Right forelimb (tissue), 1 donor: ENCODE measurements at places on chromosomes 13 and 19.

- DNase-seq, result no peak
Observed at GRCh38 chr19:23436944-23437343, 41.7 kb upstream of the ZNF91 start.

- DNase-seq, result no peak
Observed at GRCh38 chr19:12485052-12485416, 418 bp upstream of the ZNF709 start.

- DNase-seq, result no peak
Observed at GRCh38 chr13:67914535-67914934, 684.4 kb upstream of the PCDH9 start.

DNA sequence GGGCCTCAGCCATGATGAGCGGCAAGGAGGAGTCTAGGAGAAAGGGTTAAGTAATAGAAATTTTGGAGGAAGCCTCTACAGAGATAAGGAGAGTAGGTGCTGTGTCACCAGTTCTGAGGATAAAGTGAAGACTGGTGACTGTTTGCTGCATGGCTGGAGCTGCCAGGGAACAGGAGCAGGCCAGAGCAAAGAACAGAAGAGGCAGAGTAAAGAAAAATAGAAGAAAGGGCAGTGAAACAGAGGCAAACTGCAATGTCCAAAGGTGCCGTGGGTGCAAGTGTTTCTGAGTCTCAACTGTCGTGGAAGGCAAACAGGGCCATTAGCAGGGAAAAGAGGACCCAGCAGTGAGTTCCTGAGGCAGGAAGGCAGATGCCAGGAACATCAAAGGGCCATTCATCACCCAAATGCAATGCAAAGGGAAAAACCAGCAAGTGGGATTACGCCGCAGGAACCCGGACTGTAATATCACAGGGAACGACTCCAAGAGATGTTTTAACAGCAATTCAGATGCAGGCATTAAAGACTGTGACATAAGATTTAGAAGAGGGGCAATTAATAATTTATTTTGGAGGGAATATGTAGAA is 318.3 kb downstream of the FOXO1 start:
- DNase-seq, result no peak

- DNase-seq, result no peak
Observed at GRCh38 chr19:10132905-10133304, 13.2 kb upstream of the EIF3G start.

GRCh38 chr13:45184693-45185092 is 16.2 kb downstream of the KCTD4 start:
- DNase-seq, result no peak

- peak; percentile 94 for DNase-seq
Observed at GRCh38 chr19:47273313-47274070, 1.2 kb upstream of the INAFM1 start.

DNA sequence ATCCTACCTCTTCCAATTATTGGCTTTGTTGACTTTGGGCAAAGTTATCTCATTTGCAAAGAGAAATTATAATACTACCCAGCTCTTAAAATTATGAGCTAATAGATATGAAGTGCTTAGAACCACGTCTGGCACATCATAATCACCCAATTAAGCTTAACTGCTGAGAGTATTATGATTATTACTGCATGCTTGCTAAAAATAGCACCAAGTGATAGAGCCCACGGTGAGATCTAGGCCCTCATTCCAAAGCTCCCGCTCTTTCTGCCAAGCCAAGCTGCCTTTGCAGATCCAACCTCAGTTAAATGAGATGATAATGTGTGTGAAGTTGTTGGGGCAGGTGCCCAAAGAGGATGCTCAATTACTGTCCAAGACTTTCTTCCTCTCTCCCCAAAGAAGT is 6.5 kb upstream of the EDDM13 start:
- DNase-seq, result no peak

DNA sequence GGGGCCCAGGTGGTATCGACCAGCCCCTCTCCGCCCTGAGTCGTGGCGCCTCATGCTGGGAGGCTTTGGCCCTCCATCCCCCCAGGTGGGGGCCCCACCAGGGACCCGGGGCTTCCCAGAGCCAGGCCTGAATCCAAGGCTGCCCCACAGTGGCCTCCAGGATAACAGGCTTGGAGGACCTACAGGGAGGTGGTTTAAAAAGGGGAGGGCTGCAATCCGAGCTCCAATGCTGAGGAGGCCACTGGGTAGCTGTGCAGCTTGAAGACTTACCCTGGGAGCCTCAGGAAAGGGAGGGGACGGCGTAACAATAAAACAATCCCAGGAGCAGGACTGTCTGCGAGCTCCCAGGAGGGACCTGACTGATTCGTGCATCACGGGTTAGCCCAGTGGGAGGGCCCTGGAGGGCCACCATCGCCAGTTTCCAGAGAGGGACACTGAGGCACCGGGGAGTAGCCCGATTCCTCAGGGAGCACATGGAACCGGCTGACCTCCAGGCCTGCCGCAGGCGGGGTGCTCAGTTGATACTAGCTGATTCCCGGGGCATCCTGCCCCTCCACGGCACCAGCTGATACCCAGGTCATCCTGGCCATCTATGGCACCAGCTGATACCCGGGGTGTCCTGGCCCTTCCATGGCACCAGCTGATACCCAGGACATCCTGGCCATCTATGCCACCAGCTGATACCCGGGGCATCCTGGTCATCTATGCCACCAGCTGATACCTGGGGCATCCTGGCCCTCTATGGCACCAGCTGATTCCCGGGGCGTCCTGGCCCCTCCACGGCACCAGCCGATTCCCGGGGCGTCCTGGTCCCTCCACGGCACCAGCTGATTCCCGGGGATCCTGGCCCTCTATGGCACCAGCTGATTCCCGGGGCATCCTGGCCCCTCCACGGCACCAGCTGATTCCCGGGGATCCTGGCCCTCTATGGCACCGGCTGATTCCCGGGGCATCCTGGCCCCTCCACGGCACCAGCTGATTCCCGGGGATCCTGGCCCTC is 3.7 kb upstream of the C2CD4C start:
- DNase-seq, result no peak

DNA sequence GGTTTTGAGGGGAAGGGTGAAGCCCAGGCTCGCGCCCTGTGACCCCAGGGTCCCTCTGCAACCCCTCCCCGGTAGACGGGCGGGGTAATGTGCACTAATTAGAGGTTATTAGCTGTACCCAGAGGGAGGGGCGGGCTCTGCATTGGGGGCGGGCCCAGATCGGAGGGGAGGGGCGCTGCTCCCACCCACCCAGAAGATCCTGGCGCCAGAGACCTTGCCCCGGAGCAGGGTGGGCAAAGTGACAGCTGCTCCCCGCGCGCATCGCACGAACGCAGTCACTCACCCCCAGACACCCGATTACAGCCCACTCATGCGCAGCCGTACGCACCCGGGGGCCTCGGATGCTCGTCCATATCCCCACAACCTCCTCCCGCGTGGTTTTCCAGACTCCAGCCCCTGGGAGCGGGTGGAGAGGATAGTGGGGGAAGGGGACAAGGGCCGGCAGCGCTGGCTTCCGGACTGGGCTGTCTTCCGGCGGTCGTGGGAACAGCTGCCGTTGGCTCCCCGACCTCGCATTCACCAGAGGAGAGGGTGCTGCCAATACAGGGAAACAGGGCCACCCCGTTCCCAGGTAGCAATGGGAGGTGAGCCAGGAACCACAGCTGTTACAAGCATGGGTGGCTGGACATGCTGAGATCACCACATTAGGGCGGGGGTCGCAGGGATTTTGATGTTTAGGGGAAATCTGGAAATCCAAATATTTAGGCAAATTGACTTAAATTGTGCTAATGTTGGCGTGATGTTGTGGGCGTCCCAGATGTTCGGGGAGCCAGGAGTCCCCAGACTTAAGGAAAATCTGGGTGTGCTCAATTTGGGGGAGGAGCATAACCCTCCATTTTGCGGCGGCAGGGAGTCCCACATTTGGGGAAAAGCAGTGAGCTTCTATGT is 2.9 kb upstream of the HOOK2 start:
- peak; percentile 87 for DNase-seq

DNA sequence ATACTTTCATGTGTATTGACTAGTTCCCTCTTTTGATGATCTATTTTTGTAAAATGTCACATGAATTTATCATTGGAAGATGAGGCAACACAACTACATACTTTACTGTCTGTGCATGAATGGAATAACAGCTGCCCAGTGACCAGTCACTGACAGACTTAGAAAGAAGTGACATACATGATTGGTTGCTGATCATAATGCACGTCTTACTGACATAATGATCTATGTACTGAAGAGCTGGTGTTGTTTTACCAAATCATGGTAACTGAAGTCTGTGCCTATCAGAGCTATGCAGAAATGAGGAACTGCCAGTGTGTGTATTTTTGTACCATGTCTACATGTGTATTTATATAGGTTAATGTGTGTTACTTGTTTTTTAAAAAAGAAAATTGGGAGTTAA is 26.5 kb downstream of the GPR18 start:
- no peak for DNase-seq

GRCh38 chr13:96817336-96817941 is 176.8 kb downstream of the OXGR1 start:
- DNase-seq, result no peak

GRCh38 chr13:70527599-70527998 is 419.3 kb upstream of the KLHL1 start:
- no peak for DNase-seq

DNA sequence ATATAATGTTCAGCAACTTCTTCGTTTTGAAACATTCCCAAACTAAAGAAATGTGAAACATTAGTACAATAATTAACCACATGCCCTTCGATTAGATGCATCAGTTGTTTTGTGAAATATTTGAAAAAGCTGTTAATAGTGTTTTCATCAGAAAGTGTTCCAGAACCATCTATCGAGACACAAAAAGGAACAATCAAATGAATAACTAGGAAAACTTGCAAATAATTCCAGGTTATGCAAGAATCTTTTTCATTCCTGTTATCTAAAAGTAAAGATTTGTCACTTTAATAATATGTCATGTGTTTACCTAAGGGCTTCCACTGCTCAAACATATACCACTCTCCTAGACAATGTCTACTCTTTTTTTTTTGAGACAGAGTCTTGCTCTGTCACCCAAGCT is 904.2 kb upstream of the MIR17HG start:
- DNase-seq, result no peak

DNA sequence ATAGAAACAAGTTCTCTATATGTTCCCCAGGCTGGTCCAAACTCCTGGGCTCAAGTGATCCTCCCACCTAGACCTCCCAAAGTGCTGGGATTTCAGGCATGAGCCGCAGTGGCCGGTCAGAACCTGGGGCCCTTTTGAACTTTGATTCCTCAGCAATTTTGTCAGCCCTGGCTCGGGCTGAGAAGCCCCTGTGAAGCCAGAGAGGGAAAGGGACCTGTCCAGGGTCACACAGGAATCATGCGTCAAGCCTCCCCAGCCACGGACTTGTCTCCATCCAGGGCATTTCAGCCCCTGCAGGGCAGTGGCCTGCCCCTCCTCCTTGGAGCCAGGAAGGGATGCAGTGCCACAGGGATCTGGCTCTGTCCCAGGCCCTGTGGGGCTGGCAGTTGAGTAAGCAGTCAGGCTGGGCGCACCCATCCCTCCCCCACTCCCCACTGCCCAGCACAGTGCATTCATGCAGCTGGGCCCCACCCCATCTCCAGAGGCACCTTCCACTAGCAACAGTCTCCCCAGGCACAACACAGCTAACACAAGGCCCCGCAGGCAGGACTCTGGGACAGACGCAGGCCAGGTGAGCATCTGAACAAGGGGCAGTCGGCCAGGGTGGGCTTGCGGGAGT is at the start of gene CAPS:
TSS of gene CAPS (plus strand) at position 516 of the 619 bp plus-strand sequence. CDS start 153 bp downstream, outside the sequence.
- no peak for DNase-seq

DNA sequence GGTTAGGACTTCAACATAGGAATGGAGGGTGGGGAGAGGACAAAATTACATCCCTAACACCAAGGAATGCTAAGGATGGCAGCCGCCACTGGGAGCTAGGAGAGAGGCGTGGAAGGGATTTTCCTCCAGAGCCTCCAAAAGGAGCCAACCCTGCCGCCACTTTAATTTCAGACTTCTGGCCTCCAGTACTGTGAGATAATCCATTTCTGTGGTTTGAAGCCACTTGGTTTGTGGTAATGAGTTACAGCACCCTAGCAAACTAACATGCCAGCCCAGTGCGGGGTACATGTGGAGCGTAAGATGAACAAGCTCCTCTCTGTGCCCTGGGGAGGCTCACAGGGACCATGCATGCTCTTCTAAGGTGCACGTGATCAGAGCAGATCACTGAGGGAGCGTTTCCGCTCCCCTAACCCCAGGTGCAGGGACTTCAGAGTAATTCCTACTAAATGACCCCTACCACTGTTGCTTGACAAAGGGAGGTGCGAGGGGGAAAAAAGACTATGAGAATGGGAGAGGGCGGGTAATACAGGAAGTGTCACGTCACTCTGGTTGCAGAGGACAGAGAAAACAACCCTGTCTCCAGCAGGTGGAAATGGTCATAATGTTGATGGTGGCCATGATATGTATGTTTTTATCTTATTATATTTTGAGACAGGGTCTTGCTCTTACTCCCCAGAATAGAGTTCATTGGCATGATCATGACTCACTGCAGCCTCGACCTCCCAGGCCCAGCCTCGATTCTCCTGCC is 12.0 kb downstream of the FPR1 start:
- DNase-seq, result no peak

DNA sequence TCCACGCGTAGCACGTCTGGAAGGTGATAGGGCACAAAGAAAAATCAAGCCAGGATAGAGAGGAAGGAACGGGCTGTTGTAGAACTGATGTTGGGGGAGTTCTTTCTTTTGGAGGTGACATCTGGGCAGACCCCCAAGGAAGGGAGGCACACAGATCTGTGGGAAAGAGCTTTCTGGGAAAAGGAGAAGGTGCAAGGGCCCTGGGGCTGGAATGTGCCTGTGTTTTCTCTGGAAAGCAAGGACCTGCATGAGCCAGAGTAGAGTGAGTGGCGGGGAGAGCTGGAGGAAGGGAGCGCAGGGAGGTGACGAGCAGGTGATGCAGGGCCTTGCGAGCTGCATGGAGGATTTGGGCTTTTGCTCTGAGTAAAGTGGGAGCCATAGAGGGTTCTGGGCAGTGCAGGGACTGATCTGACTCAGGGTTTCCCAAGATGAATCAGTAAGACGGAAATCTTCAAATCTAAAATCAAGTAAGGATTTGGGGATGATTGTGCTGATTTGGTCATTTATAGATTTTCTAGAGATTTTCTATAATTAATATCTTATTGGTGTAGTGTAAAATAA is 30.8 kb downstream of the SMARCA4 start:
- no peak for DNase-seq

DNA sequence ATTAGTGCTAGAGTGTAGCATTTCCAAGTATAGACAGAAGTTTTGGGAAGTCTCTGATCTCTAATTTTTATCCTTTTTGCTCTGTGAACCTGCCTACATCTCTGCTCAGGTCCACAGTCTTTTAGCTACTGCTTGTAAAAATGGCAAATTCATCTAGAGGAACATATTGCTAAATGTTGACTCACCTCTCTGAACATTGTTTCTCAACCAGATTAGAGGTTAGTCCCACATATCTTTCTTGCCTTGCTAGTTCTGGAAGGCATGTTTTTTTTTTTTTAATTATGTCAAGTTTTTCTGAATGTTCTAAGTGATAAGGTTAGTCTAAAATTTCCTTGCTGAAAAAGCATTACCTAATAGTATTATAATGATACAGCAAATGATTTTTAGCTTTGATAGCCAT is 2889.6 kb upstream of the PCDH20 start:
- DNase-seq, result no peak

DNA sequence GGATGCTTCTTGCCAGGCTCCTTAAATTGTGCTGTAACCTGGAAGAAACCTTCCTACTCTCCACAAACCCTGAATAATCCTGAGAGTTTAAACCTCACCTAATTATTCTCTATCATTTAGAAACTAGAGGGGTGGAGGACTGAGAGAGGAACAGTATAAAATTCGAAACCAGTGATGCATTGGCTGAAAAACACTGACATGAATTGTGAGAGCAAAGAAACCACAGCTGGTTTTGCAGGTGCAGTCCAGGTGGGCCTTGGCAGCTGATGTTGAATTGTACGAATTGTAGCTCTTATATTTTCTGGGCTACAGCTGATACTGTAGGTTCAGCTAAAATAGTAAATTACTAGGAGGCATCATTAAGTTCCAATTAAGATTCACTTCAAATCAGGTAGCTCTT is 227.0 kb upstream of the SLITRK5 start:
- no peak for DNase-seq
